ENCODE measurements at places on chromosomes 7 and 10.

- DNase-seq, result peak; percentile 6
Observed at GRCh38 chr7:98921608-98922372, 43.5 kb downstream of the TRRAP start.

DNA sequence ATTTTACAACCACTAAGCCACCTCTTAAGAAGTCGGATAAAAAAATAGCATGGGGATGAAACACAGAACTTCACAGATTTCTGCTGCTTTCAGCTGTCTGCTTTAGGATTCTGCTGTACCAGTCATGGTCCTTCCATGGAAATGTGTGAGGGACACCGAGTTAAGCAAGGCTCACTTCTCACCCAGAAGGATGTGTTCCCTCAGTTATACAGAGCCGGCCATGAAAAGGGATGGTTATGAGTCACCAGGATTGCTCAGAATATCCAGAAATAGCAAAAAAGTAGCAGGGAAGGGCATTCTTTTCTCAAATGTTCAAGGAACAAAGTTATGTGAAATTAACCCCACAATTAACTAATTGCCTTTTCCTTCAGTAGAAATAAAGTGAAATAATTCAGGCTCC, 124.4 kb downstream of the AMPH start:
- peak; percentile 76 for DNase-seq

GRCh38 chr7:1242256-1242605, 9.6 kb downstream of the UNCX start:
- DNase-seq, result no peak

GRCh38 chr10:104417637-104418292, 64.1 kb downstream of the CFAP58 start:
- DNase-seq, result no peak

DNA sequence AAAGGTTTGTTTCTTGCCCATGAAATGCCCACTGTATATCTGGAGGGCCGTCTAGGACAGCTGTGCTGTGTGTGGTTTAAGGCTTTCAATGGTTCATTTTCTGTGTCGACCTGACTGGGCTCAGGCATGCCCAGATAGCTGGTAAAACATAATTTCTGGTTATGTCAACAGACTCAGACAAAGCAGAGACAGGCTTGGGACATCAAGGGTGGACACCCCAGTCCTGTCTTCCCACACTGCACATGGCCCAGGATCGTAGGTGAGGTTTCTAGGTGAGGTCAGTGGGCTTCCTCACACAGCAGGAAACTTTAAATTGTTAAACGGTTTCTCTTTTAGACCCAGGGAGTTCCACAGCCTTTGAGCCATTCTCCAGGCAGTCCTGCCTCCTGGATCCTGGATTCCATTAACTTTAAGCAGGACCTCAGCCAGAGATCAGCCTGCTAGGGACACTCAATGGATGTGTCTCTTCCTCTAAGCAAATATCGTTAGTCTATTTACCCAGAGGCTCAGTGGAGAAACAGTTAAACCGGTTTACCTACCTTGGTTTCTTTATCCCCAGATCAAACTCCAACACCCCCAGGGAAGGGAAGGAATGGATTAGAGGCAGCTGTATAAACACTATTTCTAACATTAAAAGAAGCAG, 66.4 kb downstream of the ST8SIA6 start:
- DNase-seq, result no peak

DNA sequence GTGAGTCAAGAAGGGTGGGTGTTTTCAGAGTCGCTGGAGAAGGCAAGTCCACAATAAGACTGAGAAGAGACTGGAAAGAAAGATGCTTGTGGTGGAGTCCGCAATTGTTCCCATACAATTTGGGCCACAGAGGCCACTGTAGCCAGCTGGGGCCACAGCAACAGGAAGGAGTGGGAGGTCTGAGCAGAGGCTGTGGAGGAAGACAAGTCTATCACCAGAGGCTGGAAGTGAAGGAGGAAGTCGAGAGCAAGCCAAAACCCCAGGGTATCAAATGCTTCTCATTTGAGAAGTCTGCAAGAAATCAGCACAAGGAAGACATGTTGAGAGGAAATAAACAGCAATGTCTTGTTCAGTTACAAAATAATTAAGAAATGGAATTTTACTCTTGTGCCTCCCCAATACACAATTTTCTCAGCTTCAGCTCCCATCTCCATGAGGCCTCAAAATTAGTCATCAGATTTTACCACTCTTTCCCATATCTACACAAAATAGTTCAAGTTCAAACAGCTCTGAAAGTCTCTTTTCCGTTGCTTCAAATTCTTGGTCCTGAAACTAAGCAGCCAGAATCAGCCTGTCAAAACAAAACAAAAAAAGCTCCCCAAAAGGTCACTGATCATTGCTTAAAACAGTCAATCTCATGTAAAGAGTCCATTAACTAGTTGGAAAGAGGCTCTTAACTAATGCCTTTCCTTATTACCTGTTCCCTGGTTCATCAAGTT, 31.6 kb downstream of the SLC16A12 start:
- DNase-seq, result peak; percentile 25

- no peak for DNase-seq
Observed at GRCh38 chr10:6501931-6502330, 78.1 kb downstream of the PRKCQ start.

DNA sequence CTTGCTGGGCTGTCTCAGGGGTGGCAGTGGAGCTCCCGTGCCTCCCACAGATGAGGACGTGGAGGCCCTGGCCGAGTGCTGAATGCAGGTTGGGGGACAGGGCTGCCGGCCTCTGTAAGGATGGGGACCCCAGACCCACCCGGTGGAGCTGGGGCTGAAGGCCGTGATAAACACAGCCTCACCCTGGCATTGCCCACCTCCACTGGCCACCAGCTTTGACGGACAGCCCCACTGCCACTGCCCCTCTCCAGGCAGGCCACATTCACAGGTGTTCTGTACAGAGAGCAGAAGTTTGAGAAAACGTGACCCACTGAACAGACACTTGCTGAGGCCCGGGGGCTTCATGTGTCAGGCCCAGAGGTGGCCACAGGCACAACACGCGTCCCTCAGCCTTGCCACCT, 126.2 kb downstream of the LHPP start:
- no peak for DNase-seq

DNA sequence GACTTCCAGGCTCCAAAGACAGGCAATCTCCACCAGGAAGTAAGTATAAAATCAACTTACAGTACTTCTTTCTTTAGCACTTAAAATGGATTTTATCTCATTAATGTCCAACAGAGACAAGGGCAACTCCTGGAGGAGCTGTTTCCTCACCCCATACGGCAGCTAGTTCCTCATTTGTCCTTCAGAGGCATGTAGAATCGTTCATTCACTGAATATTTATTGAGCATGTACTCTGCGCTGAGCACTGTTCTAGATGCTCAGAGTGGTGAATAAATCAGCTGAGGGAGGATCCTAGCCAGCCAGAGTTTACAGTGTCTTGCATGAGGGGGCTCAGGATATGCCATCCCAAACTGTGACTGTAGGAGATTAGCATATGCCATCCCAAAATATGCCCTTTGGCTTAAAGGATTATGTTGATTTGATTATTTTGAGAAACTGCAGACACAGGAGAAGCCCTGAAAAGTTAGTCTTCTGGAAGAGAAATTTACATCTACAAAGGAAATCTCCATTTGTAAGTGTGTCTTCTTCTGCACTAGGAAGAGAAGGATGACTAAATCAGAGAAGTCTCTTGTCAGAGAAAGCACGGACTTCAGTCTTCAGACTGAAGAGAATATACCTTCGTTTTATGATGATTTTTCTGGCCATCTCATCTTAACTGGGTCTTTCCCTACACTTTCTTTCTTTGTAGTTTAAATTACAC, 66.9 kb downstream of the BAMBI start:
- no peak for DNase-seq

DNA sequence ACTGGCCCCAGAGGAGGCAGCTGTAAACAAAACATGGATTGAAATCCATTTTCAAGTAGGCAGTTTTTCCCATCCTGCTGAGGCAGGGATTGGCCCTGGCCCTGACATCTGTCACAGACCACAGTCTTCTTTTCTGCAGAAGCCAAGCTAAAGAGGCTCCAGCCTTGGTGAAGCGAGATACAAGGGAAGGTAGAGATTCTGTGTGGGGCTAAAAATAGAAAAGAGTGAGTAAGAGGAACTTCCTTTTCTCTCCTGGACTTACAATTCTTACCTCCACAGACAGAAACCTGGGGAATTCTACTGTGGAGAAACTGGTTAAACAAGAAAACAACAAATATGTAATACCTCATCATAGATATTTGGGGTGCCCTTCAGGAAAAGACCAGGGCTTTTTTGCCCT, 624.8 kb upstream of the FZD8 start:
- DNase-seq, result no peak

GRCh38 chr7:81831883-81832282, 62.0 kb upstream of the HGF start:
- DNase-seq, result no peak

DNA sequence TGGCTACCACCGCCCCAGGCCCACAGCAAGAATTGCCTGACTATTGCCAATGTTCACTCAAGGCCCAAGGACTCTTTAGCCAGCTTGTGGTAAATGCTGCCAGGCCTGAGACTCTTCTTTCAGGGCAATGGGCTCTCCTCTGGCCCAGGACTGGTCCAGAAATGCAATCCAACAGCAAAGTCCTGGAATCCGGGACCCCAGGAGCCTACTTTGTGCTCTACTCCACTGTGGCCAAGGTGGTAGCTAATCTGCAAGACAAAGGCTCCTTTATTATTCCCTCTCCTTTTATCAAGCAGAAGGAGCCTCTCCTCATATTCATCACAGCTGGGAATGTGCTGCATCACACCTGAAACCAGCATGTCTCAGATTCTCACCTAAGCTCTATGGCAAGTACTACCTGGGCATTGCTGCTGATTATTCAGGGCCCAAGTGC, 107.6 kb upstream of the PRSS58 start:
- DNase-seq, result no peak
